ENCODE measurements at places on chromosomes 3 and 15. TPM values are rescaled to one million over a fixed set of nuclear protein-coding genes. Genes with fewer than 3 reads are reported as not detected.
A peak's percentile ranks its signal among the peaks of the same experiment; 100 is the strongest.

The TMEM207 gene
- not detected for total RNA-seq

The IL17RE gene
- 6.9 TPM for total RNA-seq

The RCN2 gene
- total RNA-seq: 32.2 TPM

- no peak for DNase-seq
These were observed 243.8 kb downstream of the ZNF621 start for GRCh38 chr3:40768536-40768935.

DNA sequence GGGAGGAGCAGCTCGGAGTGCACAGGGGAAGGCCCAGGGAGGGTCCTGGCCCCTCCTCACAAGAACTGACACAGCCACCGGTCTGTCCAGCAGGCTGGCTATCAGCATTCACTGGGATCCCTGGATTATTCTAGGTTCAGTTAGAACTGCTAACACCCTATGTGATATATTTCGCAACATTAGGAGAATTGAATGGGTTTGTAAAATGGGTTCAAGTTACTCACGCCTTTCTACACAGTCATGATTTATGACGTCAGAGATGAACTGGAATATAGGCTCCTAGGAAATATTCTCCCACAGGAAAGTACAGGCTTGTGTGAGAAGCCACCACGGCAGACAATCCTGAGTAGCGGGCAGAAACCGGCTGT lies 969 bp upstream of the BSN start:
- DNase-seq: no peak

DNA sequence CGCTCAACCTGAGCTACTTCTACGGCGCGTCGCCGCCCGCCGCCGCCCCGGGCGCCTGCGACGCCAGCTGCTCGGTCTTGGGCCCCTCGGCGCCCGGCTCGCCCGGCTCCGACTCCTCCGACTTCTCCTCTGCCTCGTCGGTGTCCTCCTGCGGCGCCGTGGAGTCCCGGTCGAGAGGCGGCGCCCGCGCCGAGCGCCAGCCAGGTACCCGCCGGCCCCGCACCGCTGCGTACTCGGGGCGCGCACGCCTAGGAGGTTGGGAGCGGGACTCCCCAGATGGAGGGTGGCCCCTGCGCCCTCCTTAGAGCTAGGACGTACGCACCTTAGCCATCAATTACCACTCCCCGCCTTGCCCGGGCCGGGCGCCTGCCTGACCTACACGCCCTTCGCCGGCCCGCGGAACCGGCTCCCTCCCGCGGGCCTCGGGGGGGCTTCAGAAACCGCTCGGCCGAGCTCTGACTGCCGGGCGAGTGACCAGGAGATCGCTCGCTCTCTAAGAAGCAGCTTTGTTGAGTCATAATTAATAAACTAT lies 466 bp downstream of the NFKBIZ start:
- DNase-seq: peak; percentile 80

Data from heart left ventricle (tissue), 16 donors.